Activated CD8-positive, alpha-beta memory T cell treated with anti-CD3 and anti-CD28 coated beads for 1 hour (primary cell): ENCODE measurements at places on chromosomes 5 and 9.

DNA sequence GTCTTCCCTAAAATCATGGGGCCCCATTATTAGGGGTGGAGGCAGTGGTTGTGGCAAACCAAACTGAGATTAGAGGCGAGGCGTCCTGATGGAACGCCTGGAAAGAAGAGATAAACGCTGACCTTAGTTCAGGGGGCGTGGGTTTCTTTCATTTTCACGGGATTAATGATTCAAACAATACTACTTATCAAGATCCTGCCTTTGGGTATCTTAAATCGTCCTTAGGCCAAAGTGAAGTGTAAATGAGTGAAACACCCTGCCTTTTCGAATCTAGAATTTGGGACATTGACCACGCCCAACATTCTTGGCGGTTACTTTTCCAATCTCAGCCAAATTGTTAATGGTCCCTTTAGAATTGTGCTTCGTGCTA, 1.0 kb upstream of the UBTD2 start:
- no peak for DNase-seq

- DNase-seq, result no peak
Measured at GRCh38 chr9:12819436-12820185, 44.8 kb downstream of the LURAP1L start.

DNA sequence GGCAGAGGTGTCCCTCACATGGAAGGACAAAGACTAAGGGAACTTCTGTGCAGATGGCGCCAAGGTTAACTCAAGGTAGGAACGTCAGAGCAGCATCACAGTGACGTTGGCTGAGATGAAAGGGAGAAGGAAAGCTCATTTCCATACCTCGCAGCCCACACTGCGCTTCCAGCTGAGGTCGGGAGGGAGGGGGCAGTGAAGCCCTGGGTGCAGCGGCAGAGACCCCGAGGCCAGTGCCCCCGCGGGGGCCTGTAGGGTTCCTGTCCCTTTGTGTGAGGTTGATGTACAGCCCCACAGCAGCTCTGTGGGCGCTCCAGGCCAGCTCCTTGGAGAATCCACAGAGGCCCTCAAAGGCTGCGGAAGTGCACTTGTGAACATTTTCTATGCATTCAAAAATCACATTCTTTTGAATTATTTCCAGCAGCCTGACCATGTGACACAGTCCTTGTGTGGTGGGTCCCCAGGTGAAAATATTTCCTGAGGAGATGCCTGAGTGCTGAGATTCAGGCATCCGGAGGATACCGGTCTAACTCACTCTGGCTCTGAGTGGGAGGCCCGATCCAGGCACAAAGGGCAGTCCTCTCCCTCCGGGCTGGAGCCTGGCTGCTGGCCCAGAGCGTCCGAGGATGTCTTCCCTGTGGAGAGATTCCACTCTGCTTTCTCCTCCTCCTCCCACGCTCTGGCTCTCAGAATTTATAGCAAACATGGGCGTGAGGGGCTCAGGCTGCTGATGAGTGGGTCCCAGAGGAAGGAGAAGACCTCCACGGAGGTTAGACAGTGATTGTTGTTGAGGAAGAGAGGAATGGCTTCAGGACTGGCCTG, 150.7 kb downstream of the ICE1 start:
- no peak for DNase-seq

GRCh38 chr5:139733698-139734538, 61.7 kb upstream of the PSD2 start:
- no peak for DNase-seq

DNA sequence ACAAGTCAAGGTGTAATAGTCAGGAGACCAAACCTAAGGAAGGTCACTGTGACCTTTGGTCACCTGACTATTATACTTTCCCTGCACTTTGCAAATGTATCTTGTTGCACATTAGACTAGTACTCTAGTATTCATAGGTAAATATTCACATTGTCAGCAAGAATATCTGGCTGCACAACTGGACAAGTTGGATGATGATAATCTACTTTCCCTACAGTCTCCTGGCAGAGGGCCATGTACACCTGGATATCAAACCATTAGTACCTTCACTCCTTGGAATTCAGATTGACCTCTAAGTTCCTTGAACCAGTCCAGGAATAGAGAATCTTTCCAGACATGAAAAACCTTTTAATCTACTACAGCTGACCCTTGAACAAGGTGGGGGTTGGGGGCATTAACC, 344.8 kb downstream of the DEPDC1B start:
- DNase-seq, result no peak

DNA sequence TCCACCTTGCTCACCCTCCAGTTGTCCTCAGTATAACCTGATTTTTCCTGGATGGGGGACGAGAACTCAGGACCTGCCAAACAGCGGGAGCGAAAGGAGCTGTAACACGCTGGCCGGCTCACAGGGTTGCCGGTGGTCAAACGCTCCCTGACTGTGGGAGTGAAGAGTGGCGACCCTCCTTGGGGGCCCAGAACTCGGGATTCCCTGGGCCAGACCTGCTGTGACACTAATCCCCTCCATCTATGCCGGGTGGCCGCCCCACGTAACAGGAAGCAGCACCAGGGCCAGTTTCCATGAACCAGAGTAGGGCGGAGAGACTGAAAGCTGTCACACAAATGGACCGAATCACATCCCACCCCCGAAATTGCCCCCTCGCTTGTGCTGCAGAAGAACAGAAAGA, 1809.2 kb upstream of the ACO1 start:
- no peak for DNase-seq

GRCh38 chr9:20043461-20043860, 254.6 kb upstream of the SLC24A2 start:
- DNase-seq, result no peak

DNA sequence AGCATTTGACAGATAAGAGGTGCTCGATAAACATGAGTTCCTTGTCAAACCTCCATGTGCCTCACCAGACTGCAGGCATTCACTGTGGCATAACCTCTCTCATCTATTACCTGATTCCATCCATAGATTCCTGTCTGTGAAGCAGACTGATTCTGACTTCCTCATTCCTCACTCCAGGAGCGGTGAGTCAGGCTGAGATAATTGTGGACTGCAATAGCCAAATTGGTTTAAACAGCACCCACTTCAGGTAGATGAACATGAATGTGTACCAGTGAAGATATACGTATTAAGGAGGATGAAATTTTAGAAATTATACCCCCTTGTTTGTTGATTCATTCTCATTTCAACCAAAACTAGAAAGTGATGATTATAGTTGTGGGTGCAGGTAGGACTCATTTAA, 391.2 kb downstream of the HINT1 start:
- no peak for DNase-seq
